ENCODE measurements at places on chromosomes 2 and 18.

DNA sequence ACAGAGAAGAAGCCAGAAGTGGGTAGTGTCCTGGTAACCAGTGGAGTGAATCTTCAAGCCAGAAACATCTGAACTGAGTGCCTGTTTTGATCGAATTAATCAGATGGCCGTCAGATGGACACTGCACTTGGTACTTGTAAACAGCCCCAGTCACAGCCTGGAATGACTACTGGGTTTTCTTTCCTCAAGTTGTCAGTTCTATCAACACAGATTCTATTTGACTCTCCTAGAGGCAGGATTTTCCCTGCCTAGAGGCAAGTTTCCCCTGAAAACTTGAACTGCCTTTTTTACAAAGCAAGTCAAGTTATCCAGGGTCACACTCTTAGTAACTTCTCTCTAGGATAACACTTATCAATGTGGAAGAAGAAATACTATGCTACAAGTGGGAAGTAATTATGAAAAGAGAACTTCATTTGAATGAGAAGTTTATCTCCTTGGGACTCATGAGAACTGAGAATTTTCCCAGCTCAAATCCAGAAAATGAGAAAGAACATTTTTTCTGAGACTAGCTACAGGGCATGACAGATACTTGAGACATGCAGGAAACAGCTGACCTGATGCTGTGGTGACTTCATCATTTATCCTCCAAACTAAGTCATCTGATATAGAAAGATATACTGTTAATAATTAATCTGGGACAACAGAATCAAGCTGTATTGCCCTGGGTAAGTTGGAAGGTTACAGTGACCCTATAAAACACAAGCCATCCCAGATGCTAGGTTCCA is 36.0 kb downstream of the SULT1C2 start:
- no peak for DNase-seq

GRCh38 chr2:231810905-231811304 is 24.7 kb downstream of the COPS7B start:
- DNase-seq = no peak

DNA sequence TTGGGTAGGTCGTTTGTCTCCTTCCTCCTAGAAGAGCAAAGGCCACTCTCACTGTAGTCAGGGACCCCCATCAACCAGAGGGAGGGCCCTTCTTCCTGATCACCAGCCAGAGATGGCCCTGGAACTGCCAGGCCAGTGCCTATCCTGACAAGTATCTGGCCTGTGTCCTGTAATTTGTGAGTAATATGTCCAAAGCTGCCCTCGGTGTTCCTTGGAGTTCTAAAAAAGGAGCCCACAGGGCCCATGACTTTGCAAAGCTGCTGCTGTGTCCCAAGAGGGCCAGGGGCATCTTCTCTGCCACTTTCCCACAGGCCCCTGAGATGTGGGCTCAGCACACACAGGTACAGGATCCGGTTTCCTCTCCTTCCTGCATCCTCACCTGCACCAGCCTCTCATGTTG is 212.4 kb downstream of the SEPTIN10 start:
- DNase-seq = no peak

- no peak for DNase-seq
Measured at GRCh38 chr2:135965756-135966155, 19.7 kb downstream of the DARS1 start.

GRCh38 chr2:152580714-152581113 is 136.5 kb downstream of the PRPF40A start:
- no peak for DNase-seq

GRCh38 chr18:57435846-57436190 is 644 bp downstream of the ONECUT2 start:
- no peak for DNase-seq

DNA sequence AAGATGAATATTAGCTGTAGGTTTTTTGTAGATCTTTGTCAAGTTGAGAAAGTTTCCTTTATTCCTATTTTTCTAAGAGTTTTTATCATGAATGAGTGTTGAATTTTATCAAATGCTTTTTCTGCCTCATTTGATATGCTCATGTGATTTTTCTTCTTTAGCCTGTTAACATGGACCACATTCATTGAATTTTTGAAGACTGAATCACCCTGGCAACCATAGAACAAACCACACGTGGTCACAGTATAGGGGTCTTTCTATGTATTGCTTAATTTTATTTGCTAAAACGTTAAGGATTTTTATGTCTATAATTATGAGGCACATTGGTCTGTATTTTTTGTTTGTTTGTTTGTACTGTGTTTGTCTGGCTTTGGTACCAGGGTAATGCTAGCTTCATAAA is 201.7 kb upstream of the CWC22 start:
- DNase-seq = no peak

GRCh38 chr2:129812071-129812470 is 167.4 kb upstream of the RAB6C start:
- no peak for DNase-seq

GRCh38 chr2:579351-579886 is 97.8 kb downstream of the TMEM18 start:
- DNase-seq = no peak

GRCh38 chr2:219440388-219441256 is 6.0 kb downstream of the SPEG start:
- DNase-seq = no peak

DNA sequence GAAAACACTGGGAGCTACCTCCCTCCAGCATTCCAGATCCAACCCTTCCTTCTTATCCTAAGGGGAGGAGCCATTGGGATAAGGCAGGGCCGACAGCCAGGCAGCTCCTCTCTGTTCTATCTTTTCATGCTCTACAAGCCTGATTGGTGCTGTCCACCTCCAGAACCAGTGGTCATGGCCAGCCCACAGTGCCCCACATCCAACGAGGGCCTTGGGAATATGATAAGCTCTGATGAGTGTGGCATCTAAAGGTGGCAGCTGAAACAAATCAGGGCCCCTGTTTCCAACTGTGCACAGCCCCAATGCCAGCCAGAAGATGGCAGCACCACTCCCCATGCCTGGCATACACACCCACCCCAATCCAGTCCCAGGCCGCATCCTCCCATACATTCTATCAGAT is 329.3 kb downstream of the C1D start:
- DNase-seq = no peak

DNA sequence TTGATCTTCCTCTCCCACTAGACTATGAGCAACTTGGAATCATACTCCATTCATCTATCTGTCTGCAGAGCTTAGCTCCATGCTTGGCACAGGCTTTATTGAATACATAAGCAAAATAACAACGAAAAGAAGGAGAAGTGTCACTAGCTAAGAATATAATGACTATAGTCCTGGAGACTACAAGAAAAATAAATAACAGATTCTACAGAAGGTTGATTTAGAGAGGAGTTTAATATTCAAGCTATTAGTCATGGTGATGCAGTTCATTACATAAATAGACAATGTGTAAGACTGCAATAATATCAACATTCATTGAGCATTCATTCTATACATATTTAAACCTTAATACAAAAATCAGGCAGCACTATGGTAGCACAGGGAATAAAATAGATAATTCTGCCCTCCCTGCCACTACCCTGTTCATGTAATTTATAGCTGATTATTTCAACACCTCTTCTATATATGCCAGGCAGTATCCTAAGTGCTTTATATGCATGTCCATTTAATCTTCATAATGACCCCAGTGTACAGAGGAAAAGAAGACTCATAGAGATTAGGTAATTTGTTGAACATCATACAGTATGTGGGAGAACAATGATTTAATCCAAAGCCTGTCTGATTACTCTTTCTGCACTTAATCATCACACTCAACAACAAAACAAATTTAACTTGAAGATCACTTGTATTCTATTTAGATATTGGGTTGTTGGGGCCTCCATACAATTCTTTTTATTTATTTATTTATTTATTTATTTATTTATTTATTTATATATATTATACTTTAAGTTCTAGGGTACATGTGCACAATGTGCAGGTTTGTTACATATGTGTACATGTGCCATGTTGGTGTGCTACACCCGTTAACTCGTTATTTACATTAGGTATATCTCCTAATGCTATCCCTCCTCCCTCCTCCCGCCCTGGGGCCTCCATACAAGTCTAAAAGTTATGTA is 165.3 kb downstream of the RNF152 start:
- no peak for DNase-seq

DNA sequence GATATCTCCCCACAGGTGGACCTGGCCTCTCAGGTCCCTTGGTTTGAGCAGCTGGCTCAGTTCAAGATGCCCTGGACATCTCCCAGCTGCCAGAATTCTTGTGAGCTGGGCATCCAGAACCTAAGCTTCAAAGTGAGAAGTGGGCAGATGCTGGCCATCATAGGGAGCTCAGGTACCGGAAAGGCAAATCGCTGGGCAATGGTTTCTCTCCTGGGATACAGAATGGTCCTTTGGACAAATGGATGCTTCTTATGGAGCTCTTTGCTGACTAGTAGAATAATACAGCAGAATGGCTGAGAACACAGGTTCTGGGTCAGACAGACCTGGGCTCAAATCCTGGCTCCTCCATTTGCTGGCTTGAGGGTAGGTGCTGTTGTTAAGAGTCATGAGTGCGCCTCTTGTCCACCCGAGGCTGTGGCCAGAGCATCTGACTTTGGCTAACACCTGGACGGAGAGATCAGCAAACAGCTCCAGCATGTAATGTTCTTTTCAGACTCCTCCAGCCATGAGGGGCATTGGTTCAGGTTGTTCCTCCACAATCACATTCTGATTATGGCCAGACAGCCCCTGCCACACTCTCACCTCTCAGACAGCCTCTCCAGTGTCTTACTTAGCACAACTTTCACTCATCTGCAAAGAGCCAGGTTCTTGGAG is 7.5 kb downstream of the ABCG8 start:
- DNase-seq = no peak

Measured in nucleus accumbens (tissue), 56 donors.